ENCODE measurements at places on chromosomes 4 and X.
A peak's percentile ranks its signal among the peaks of the same experiment; 100 is the strongest.

DNA sequence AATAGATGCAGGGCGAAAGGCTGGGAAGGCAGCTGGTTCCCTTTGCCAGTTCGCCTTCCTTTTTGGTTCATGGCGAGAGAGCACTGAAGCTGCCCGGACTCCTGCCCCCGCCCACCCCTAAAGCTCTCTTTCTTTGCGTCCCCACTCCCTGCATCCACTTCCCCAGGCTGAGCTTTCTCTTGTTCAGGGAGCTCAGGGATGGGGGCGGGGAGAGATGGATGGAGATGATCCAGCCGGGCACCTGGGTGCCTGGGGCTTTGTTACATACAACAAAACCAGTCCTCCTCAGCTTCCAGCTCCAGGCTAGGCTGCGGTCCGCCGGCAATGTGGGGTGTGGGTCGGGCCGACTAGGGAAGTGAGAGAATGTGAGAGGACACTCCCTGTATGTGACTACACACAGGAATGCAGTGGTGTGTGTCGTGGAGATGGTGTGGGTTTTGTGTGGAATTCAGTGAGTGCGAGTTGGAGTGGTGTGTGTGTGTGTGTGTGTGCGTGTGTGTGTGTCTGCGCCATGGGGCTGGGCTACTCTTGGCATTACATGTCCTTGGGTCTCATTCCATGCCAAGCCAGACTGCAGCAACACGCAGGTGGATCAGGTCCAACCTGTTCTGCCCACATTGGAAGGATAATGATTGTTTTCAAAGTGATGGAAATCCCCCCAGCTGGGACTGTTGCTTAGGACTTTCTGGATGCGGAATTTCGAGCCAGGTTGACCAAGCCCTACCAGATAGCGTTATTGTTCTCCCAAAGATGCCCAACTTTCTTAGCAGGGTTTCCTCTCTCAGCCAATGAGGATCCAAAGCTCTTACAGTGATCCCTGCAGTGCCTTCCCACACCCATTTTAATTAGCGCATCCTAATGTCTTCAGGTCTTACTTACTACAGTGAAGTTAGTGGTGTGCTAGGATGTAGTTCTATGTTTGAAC lies 149.4 kb upstream of the CHRDL1 start:
- DNase-seq, result peak; percentile 6

DNA sequence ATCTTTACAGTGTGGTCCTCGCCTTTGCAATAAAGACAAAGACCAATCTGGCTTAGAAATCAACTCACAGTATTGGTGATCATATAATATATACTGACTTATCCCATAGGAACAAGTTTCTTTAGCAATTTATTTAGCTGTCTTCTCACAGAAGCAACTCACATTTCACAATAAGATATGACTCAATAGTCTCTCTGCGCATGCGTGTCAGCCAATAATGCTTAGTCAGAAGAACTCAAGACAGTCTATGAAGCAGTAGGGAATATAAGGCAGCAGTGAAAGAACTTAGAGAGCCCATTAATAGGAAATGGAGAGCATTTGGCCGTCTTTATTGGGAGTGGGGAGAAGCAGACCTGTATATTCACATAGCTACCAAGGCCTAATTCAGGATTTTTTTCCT lies 216.7 kb downstream of the IL13RA2 start:
- DNase-seq, result no peak

DNA sequence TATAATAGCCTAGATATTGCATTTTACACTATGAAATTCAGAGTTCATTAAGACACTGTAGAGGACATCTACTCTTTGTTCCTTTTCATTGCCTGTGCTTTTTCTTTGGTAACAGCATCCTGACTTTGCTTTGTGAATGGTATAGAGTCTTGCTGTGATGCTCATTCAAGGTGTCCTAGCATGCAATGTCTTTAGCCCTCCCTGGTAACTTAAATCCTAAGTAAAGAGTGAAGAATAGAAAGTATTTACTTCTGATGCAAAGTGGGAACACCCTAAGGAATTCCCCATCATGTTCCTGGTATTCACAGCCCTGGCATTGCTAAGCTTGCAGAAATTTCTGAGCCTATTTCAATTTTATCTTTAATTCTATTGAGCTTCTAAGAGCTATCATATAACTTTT lies 400.1 kb downstream of the FAT4 start:
- DNase-seq, result no peak

DNA sequence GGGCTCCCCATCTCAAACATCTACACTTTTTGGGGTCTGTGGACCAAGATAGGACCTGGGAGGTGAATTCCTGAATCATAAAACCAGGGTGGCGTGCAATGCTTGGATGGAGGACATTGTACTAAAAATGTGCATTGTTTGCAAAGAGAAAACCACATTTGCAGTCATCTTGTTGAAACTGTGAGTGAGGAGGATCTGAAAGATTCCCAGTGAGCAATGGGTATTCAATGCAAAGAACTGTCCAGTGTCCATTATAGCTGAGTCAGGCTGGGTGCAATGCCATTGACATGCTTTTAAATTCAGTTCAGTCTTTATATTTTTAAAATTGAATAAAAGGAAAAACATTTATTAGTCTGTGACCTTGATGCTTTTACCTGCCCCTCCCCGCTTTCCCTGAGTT lies 215.7 kb downstream of the STK32B start:
- no peak for DNase-seq

GRCh38 chr4:166460769-166461550 lies 587.9 kb downstream of the TLL1 start:
- DNase-seq, result no peak

- DNase-seq, result no peak
Observed at GRCh38 chr4:56757261-56757746, 64.2 kb downstream of the SPINK2 start.

GRCh38 chr4:168667921-168668320 lies 171.1 kb downstream of the PALLD start:
- DNase-seq, result no peak

GRCh38 chr4:1458581-1458980 lies 52.3 kb upstream of the NKX1-1 start:
- DNase-seq, result no peak

DNA sequence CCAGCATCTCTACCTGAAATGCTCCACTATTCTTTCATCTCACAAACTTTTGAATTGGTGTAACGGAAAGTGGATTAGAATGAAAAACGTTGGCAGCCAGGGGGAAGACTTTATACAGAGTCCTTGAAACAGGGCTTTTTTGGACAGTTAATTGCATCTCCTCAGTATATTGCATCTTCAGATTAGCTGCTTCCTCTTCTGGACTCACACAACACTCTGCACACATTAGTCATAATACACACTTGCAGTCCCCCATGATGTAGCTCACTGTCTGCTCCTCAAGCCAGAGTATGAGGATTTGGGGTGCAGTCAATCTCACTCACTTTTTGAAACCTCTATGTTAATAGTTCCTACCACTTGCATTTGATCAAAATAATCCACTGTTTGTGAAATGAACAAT lies 101.0 kb downstream of the ADGRA3 start:
- no peak for DNase-seq

DNA sequence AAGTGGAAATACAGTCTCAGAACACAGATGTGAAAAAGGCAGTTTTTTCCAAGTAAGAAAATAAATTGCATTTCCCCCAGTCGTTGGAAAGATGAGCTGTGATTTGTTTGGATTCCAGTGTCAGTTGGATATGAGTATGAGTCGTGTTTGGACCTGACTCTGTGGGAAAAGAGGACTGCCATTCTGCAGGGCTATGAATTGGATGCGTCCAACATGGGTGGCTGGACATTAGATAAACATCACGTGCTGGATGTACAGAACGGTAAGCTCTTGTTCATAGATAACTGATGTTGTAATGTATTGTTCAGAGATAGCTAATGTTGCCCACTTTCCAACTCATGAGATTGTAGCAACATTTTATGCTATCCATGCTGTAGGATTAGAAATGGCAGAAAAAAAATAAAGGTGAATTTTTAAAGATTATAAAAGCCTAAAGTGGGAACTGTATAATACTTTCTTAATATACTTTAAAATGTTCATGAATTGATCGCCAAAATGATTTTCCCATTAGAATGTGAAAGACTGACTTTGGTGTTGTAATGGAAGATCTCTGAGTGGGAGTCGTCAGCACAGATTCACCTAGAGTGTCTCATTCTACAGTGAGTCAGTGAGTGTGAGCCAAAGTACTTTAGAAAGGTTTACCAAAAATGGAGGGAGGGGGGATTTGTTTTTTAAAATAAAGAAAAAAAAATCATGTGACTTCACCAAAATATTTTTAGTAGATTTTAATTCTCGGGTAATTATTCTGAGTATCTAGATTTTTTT lies 178.7 kb downstream of the DCTD start:
- no peak for DNase-seq

GRCh38 chr4:145815027-145815612 lies 123.5 kb downstream of the ZNF827 start:
- DNase-seq, result no peak

DNA sequence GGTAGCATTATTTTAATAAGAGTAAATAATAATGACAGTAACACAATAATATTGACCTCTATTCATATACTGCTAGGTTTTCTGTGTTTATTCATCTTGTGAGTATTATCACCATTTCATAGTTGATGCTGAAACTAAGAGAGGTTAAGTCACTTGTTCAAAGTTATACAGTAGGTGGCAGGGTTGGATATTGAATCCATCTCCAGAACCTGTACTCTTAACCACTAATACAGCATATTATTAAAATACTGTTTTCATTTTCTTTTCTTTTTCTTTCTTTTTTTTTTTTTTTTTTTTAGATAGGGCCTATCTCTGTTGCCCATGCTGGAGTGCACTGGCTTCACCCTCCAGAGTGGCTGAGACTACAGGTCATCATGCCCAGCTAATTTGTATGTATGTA lies 7.1 kb upstream of the ELF2 start:
- no peak for DNase-seq

- DNase-seq, result no peak
Observed at GRCh38 chr4:85177092-85177491, 210.6 kb upstream of the WDFY3 start.

- no peak for DNase-seq
Observed at GRCh38 chr4:144353292-144353691, 212.8 kb upstream of the GYPA start.

DNA sequence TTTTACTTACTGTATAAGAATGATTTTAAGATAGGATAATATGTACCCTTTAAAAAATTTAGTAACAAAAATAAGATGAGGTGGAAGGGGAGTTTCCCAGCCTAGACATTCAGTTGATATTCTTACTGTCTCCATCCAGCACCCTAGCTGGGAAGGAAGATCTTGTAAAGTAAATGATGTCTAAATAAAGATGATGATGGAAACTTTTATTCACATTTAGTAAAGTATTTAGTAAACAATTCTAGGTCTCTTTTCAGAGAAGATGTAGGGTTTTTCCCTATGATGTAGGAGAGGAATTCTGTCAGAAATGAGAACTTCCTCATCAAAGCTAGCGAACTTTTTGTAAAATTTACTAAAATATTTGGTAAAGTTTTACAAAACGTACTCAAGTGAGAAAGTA lies 136.8 kb downstream of the RAPGEF2 start:
- DNase-seq, result no peak

- DNase-seq, result no peak
Observed at GRCh38 chr4:74772106-74772505, 22.2 kb downstream of the BTC start.

DNA sequence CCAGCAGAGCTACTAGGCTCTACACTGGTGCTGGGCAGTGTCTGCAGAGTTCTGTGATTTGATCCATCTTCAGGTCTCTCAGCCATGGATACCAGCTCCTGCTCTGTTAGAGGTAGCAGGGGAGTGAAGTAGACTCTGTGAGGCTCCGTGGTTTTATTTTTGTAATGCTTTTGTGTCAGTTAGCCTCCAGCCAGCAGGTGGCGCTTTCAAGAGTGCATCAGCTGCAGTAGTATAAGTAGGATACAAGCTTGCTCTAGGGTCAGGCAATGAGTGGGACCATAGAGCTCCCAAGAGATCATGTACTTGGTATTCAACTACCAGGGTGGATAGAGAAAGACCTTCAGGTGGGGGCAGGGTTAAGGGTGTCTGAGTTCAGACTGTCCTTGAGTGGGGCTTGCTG lies 362.5 kb upstream of the TRAM1L1 start:
- no peak for DNase-seq

- no peak for DNase-seq
Observed at GRCh38 chr4:35525192-35525978, 718.9 kb downstream of the ARAP2 start.

DNA sequence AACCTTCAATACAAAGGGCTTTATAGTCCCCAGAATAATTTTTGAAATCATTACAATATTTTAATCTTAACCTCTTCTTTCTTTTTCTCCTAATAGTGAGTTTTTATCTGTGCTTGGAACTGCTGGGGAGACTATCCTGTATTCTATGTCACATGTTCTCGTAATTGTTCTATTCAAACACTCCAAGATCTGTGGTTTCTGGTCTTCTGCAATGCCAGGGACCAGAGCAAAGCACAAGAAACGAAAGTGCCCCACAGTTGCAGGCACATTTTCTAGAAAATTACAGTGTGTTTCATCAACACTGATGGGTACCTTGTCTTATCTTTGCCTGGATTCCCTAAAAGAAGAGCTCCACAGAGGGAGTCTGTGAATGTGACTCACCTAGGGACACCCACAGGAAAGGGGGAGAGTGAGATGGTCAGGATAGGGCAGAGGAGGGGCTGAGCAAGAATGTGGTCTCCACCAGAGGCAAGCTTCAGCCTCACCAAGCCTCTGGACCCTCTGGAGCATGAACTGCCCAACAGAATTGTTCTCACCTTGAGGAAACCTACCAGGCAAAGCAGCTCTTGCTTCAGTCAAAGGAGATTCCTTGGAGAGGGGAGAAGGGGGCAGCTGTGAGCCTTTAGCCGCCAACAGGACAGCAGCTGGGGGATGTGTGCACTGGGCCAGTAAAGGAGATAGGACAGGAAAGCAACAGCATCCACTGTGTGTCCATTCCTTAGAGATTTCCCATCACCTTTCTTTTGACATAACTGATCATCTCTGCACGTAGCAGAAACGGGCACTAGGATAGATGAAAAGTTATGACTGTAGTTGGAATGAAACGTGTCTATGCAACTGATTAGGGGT lies 25.9 kb downstream of the UNC5C start:
- no peak for DNase-seq

DNA sequence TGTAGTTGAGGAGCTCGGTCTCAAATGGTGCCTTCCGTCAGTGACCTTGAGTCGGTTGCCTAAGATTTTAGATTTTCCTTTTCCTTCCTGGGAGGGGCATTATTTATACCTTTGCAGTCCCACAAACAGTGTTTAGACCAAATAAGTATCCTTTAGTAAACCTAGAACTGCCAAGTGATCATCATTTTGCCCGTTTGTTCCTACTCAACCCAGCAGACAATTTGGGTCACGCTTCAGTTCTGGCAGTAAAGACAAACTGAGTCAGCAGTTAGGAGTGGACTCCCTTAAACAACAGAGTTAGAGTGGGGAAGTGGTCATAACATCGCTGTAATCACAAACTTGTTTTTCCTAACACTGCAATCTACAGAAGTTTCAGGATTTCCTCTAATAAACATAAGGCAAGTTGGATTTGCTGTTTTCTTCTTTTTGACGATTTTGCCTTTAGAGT lies 777 bp upstream of the WDFY3 start:
- no peak for DNase-seq

DNA sequence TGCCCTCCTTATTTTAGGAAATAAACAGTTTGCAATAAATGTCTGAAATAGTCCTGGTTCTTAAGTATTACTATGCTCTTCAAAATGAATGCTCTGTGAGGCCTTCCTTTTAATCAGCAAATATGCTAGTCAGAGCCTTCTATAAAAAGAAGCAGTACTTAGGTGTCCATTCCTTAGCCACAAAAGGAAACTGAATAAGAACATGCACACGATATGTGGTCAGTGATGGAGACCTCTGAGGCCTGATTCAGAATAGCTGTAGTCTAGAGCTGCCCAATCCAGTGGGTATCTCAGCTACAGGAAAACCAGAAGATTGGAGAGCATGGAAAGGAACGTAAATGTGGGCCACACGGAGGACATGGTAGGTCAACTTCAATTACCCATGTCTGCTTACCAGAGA lies 141.8 kb downstream of the RASL11B start:
- no peak for DNase-seq

- no peak for DNase-seq
Observed at GRCh38 chr4:153933915-153934687, 145.2 kb upstream of the SFRP2 start.
